Ecto neural progenitor cell (in vitro differentiated cells): ENCODE measurements at places on chromosomes 7 and 10.

DNA sequence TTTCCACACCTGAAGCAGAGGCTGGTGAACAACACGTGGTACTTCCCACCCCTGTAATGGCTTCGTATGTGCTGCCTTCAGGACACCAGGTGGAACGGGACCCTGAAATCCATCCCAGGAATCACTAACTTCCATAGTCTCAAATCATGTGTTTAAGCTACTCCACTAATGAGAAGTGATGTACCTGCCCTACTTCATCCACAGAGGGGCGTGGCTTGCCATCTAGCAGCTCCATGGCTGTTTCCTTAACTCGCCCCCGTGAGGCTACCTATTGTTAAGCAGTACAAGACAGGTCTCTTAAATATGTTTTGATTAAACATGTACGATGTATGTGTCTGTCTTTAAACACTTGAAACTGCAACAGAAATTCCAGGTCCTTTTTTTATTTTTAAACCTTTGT, 31.8 kb downstream of the ARL3 start:
- DNase-seq, result no peak

DNA sequence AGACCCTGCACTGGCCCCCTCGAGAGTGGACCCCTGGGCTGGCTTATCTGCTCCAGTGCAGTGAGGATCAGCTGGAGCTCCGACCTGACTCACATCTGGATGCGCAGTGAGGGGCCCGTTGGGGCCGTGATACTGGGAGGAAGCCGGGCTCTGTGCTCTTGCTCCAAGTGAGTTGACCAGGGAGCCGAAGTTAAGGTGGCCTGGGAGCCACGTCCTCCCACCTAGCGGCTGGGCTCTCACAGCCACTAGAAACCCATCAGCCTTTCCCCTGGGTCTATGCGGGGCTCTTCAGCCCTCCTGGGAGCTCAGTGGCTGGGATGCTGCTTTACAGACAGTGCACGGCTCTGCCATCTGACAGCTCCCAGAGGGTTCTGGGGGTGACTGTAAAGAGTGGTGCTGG, 9.1 kb downstream of the ALKBH4 start:
- DNase-seq, result no peak

DNA sequence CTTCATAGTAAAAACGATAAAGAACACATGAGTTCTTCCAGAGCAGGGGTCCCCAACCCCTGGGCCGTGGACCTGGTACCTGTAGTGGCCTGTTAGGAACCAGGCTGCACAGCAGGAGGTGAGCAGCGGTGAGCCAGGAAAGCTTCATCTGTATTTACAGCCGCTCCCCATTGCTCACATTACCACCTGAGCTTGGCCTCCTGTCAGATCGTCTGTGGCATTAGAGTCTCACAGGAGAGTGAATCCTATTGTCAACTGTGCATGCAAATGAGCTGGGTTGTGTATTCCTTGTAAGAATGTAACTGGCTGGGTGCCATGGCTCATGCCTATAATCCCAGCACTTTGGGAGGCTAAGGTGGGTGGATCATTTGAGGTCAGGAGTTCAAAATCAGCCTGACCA, 229.5 kb downstream of the CNTNAP2 start:
- DNase-seq, result no peak

DNA sequence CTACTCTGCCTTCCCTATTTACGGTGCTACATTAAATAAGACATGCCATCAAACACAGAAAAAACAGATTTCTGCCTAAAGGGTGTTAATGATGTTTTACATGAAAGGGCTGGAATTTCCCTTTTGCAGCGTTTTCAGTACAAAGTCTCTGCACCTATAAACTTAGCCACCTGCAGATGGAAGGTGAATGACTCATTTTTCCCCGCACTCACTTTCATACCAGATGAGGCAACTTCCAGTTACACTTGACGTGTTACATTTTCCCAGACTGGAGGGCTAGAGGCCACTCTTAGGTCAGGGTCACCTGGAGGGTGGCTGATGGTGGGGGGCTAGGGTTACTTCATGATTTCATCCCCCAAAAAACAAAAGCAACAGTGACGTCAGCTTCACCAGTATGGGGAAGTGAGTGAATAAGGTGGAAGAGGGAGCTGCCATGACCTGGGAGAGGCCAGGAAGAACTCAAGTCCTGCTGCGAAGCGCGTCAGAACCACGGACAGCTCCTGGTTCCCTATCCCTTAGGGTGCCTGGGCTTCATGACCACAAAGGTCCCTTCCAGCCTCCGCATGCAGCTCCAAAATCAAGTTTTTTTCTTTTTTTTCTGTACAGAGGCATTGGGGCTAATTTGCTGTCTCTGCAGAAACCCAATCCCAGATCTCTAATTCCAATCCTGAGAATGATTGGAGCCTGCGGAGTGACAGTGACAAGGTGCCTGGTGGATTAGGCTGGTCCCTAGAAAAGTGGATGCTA, 94.0 kb downstream of the ADARB2 start:
- peak; percentile 76 for DNase-seq

DNA sequence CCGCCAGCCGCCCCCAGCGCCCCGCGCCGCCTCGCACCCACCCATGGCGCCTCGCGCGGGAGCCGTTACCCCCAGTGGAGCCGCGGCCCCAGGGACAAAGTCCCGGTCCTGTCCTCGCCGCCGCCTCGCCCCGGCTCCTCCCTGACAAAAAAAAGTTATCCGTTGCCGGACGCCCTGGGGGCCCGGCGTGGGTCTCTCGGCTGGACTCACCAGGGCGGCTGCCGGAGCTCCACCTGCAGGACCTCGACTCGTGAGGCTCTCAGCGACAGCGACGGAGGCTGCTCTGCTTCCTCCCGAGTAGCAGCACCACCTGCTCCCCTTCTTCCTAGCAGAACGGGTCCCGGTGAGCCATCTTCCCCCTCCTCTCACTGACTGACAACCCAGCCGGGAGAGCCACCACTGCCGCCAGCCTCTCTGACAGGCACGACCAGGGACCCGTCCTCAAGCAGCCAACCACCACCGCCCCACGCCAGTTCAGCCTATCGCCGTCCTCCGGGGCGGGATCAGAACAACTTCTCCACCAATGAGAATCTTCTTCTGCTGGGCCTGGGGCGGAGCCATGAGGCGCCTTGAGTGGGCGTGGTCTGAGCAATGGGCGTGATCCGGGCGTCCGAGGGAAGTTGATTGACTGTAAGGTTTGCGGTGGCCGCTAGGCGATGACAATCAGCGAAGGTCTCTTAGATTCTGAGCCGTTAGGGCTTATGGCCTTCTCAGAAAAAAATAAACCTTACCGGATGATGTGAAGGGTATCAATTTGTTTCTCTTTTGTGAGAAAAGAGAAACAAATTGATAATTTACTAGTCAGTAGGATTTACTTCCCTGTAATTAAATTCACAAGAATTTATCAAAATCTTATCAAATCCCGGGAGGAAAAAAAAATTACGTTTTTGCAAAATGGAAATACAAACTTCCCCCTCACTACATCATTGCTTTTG, at the start of gene HYCC1:
Gene HYCC1 (minus strand): TSS at position 416 of the 935 bp plus-strand sequence. CDS start 23,019 bp downstream, outside the sequence.
- DNase-seq, result peak; percentile 99

DNA sequence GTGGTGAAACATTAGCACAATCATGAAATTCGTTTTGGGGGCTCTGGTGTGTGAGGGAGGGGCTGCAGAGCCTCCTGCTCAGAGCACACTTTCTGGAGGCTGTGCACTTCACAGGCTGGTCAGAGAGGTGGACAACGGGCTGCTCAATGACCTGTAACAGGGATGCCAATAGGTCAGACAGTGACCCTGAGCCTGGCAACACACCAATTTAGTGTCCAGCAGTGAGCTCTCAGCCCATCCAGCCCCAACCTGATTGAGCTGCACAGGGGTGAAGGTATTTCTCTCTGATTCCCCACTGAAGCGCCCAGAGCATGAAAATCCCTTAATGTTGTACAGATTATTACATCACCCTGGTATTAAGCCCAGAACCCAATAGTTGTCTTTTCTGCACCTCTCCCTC, 191.3 kb upstream of the ZNF32 start:
- peak; percentile 22 for DNase-seq

DNA sequence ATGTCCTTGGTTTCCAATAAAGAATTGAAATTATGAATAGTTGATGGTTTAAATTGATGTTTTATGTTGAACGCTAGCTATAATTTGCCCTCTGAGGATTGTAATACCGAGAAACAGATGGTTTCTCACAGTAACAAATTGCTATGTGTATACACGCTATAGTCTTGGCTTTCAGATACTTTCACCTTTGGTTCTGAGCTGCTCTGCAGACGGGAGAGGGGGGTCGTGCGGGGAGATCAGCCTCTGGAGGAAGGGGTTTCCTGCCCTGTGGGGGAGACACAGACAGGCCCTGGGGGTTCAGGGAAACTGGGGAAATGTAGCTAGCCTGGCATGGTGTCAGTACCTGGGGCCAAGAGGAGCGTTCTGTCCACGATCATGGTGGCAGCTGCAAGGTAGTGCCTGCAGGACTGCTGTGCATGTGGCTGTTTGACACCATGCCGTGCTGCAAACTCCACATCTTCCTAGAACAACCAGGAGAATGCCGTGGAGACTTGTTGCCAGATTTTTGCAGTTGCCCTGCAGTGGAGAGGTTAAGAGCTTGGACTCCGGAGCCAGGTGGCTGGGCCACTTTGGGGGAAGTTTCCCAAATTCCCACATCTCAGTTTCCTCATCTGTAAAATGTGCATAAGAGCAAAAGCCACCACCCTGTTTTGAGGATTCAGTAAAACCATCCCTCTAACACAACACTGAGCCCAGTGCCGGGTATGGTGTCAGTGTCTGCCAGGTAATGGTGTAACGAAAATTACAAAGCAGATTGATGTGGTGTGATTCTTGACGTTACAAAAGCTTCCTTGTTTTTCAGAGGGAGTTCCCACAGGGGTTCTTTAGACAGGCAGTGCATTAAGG, 167.9 kb downstream of the CUX1 start:
- no peak for DNase-seq

GRCh38 chr10:29723726-29724125, 89.0 kb upstream of the SVIL start:
- no peak for DNase-seq

- no peak for DNase-seq
Measured at GRCh38 chr7:69600710-69601519, 2.6 kb downstream of the AUTS2 start.

- DNase-seq, result no peak
Measured at GRCh38 chr7:100360135-100360854, 2.4 kb downstream of the PILRB start.

GRCh38 chr10:114151486-114151885, 22.5 kb downstream of the CCDC186 start:
- no peak for DNase-seq

- DNase-seq, result no peak
Measured at GRCh38 chr7:32378988-32379387, 111.2 kb downstream of the LSM5 start.

- no peak for DNase-seq
Measured at GRCh38 chr10:128009372-128010126, 102.6 kb downstream of the PTPRE start.

DNA sequence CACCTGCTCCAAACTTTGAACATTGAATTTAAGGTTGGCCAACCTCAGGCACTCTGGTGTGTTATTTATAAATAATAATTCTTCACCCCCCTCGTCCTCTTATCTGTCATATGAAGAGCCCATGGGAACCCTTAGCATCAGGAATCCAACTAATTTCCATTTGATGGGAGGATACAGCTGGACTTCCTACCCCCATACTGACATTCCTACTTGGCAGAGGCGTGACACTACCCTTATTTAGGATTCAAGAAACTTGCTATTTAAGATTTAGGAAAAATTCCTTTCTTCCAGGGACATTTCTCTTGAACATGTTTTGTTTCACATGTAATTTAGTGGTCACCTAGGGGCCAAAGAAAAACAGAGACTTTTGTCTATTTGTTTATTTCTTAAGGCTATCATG, 171.9 kb upstream of the NRP1 start:
- no peak for DNase-seq

- DNase-seq, result no peak
Measured at GRCh38 chr7:39133088-39133487, 155.4 kb downstream of the POU6F2 start.

DNA sequence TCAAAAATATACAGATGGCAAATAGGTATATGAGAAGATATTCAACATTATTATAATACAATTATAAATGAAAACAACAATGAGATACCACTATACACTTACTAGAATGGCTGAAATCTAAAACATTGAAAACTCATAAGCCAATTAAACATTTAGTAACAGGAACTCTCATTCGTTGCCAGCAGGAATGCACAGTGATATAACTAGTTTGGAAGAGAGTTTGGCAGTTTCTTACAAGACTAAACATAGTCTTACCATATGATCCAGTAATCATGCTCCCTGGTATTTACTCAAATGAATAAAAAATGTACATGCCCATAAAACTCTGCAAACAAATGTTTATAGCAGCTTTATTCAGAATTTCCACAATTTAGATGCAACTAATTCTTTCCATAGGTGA, 476.2 kb upstream of the COBL start:
- no peak for DNase-seq

DNA sequence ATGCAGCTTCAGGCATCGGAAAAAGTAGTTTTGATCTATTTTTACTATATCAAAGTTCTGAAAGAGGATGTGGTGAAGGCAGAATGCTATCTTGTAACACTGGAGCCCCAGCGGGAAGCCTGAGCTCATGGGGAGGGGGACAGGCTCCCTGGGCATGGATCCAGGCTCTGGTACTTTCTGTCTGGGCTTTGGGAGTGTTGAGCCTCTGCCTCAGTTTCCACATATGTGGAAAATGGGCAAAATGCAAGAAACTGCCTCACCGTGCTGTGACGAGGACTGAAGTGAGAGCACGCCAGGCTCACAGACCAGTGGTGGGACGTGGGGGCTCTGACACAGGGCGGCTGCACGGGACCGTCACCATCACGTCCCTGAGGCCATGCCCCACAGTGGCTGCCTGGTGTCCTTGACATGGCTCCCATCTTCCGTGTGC, 182.9 kb upstream of the SHH start:
- no peak for DNase-seq

- no peak for DNase-seq
Measured at GRCh38 chr10:5484205-5484604, 15.2 kb downstream of the CALML5 start.

- DNase-seq, result no peak
Measured at GRCh38 chr7:155680864-155681263, 36.4 kb downstream of the RBM33 start.

- no peak for DNase-seq
Measured at GRCh38 chr10:34498821-34499220, 316.3 kb downstream of the PARD3 start.

DNA sequence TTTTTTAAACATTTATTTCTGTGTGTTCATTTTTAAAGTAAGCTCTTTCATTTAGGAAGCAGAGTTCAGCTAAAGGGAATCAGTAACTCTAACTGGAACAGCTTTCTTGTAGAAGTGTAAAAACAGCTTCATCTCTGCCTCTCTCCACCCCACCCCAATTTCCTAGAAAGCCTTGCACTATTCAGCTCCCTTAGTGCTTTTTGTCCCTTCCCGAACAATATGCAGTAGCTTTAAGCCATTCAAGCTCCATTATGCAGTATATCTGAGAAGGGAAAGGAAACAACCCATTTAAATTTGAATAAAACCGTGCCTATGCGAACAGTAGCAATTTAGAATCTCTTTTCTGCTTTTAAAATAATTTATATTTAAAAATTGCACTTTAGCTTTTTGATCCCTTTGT, 134.5 kb downstream of the TRIL start:
- no peak for DNase-seq

DNA sequence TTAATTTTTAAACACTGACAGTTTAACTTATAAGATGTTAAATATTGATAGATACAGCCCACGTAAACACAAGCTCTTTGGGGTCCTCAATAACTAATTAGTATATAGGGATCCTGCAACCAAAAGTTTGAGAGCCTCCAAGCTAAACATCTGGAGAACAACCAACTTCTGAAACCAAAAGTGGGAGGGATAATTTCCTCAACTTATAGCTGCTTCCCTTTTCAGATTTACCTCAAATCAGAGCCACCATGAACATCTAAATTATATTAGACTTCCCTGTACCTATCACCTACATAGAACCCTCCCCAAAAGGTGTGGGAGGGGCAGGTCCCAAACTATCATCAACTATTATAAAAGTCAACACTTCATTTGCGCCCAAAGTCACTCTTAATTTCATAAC, 8.6 kb downstream of the PSAP start:
- DNase-seq, result no peak
